ENCODE measurements at places on chromosomes 4 and X. TPM values are rescaled to one million over a fixed set of nuclear protein-coding genes. Genes with fewer than 3 reads are reported as not detected.

DNA sequence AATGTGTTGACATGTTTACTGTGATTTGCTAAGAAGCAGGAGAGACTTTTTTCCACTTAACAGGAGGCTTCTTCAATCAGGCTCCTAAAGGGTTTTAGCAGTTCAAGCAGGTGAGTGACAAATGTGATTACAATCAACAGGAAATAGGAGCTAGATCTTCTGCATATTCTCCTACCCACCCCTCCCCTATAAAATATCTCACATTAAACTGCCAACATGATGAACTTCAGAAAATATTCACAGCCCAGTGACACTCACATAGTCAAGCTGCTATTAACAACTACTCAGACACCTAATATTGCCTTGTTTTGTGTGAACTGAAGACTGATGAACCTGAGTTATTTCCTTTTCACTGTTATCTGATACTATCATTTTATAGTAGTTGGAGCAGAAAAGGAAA is 55.9 kb upstream of the ANTXR2 start:
- H3K4me3 ChIP-seq, result no peak overlapping the region
- H3K27ac ChIP-seq, result no peak overlapping the region
- no peaks in the 10 kb centered on the region for H3K36me3 ChIP-seq
- peaks cover 12% of the 10 kb centered on the region for H3K4me1 ChIP-seq
- no peaks in the 10 kb centered on the region for H3K27me3 ChIP-seq

FAM241A gene
- 0.23 TPM for total RNA-seq

DNA sequence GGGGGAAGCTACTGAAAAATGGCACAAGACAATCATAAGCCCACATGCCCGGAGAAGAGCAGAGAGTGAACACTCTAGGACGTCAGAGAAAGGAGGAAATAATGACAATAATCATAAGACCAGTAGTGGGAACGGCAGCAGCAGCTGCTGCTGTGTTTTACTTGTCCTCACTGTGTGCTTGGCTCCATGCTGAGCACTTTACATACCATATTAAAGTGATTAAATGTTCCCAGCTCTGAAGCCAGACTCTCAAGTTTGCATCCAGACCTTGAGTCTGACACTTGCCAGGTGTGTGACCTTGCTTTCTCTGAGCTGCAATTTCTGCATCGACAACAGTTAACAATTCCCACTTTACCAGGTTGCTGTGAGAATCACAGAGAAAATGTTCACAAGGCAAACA is 255.4 kb downstream of the SPANXN1 start:
- peaks cover 3% of the 10 kb centered on the region for H3K27me3 ChIP-seq
- H3K4me3 ChIP-seq, result no peak overlapping the region
- no peak overlapping the region for H3K27ac ChIP-seq
- no peaks in the 10 kb centered on the region for H3K4me1 ChIP-seq

TMSB15B gene
- total RNA-seq, result 11.4 TPM

DNA sequence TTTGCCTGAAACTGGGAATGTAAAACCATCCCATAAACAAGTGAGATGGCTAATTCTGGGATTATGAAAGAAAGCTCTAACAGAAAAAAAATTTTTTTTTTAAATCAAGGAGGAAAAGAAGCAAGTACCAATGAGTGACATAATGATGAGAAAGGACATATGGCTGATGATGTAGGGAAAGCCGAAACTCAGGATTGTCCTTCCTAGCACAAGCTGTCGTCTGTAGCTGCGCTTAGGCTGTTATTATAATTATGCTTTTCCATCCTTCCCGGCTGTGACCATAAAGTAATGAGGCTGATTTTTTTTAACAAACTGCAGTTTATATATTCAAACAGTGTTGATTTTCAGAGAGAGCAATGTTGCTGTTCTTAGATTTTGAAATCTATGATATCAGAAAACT is 209.8 kb upstream of the NOCT start:
- no peak overlapping the region for H3K27ac ChIP-seq
- H3K4me1 ChIP-seq, result peaks cover 2% of the 10 kb centered on the region
- H3K4me3 ChIP-seq, result no peak overlapping the region
- no peak for DNase-seq
- H3K27me3 ChIP-seq, result no peaks in the 10 kb centered on the region
- no peaks in the 10 kb centered on the region for H3K36me3 ChIP-seq

- H3K4me1 ChIP-seq, result peaks cover 17% of the 10 kb centered on the region
- peaks cover 2% of the 10 kb centered on the region for H3K27me3 ChIP-seq
- H3K36me3 ChIP-seq, result no peaks in the 10 kb centered on the region
- H3K4me3 ChIP-seq, result no peak overlapping the region
Observed at GRCh38 chrX:40418146-40418812, 162.5 kb upstream of the ATP6AP2 start.

- no peak for DNase-seq
- no peak overlapping the region for H3K4me3 ChIP-seq
- H3K27me3 ChIP-seq, result peaks cover 38% of the 10 kb centered on the region
- H3K36me3 ChIP-seq, result no peaks in the 10 kb centered on the region
- no peak overlapping the region for H3K27ac ChIP-seq
Observed at GRCh38 chr4:57104706-57105560, 5.3 kb downstream of the IGFBP7 start.

GRCh38 chr4:92516450-92516849 is 212.7 kb downstream of the GRID2 start:
- H3K27ac ChIP-seq, result peak overlapping the region; percentile 54
- no peaks in the 10 kb centered on the region for H3K27me3 ChIP-seq
- H3K36me3 ChIP-seq, result no peaks in the 10 kb centered on the region

CXCR3 gene
- not detected for total RNA-seq

DNA sequence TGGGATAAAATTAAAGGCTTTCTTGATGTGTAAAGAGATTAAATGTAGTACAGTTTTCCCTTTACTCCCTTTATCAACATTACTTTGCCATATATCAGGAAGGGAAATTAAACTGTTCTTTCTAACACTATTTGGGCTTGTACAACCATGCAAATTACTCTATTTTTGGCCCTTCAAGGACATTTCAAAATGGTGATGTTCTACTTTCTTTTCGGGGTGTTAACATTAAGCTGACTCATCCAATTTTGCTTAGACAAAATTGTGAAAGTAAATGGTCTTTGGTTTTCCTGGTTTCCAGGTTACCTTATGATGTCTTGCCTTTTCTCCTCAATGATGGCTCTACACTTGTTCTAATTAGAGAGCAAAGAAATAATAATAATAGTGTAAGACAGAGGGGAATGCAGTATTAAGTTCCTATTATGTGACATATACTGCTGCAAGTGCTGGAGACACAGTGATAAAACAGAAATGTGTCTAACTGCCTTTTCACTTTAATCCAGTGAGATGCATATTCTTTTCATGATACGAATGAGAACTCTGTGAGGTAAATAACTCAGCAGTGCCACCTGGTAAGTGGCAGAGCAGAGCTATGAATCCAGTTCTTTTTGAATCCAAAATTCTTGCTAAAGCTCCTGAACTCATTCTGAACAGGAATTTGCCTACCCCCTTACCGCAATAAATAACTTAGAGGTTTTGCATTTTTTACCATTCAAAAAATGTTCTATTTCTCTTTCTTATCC is 35.7 kb upstream of the PDE5A start:
- H3K27me3 ChIP-seq, result no peaks in the 10 kb centered on the region
- no peaks in the 10 kb centered on the region for H3K36me3 ChIP-seq
- no peak for DNase-seq
- H3K4me1 ChIP-seq, result peaks cover 8% of the 10 kb centered on the region

DNA sequence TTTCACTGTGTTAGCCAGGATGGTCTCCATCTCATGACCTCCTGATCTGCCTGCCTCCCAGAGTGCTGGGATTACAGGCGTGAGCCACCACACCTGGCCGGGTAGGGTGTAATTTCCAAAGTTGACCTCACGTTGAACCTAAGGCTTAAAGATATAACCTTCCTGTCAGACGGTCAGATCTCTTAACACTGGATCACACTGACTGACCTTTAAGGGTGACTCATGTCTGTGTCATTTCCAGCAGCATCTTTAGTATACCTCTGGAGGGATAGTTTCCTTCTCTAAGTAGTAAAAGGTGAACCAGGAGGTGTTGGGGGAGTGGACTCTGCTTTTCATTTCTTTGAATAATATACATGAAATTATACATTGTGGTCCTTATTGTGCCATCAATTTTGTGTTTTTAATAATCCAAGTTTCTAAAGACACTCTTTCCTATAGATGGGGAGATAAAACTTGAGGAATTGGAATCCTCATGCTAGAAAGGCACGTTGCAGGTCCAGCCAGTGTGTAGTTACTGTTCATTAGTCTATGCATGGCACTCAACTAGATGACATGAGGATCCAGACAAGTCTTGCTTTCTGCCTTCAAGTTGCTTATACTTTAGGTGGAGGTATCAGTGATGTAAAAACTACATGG is 45.7 kb downstream of the ARHGAP10 start:
- no peak overlapping the region for H3K4me3 ChIP-seq
- H3K4me1 ChIP-seq, result peaks cover 3% of the 10 kb centered on the region
- DNase-seq, result no peak
- H3K27me3 ChIP-seq, result no peaks in the 10 kb centered on the region

GPRASP3 gene
- 13.2 TPM for total RNA-seq

DNA sequence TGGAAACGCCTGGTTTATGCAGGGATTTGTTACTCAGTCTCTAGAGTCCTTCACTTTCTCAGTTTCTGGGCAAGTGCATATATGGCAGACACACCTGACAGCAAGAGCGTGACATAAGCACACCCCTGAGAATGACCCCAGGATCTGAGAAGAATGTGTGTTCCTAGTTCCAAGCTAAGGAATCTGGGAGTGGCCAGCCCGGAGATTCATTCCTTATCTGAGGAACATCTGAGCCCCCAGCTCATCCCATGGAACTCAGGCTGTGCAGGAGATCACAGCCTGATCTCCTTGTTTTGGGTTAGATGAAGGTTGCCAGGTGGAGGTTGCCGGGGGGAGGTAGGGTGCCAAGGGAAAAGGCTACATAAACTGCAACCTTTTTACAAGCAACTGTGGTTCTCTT is 23.8 kb upstream of the KIAA0232 start:
- no peak overlapping the region for H3K4me3 ChIP-seq
- DNase-seq, result no peak
- H3K36me3 ChIP-seq, result no peaks in the 10 kb centered on the region
- H3K27me3 ChIP-seq, result no peaks in the 10 kb centered on the region
- no peak overlapping the region for H3K27ac ChIP-seq

DNA sequence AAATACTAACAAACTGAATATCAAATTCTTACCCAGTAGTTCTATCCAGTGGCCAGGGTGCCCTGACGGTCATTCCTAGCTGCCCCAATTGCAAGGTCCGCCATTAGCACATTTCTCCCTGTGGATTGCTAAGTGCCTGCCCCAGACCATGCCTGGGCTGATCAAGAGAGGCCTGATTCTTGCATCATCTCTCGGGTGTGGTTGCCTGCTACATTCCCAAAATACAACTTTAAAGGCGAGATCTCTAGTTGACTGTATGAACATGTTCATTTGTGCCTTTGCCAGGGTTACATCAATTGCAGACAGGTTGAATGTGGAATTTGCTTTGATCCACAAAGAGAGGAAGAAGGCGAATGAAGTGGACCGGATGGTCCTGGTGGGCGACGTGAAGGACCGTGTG is 28.0 kb downstream of the PRPS2 start:
- peaks cover 1% of the 10 kb centered on the region for H3K4me1 ChIP-seq
- H3K36me3 ChIP-seq, result peaks cover 44% of the 10 kb centered on the region
- H3K27ac ChIP-seq, result peak overlapping the region; percentile 33
- H3K4me3 ChIP-seq, result no peak overlapping the region
- no peak for DNase-seq

- no peak overlapping the region for H3K27ac ChIP-seq
- DNase-seq, result no peak
- H3K4me1 ChIP-seq, result peaks cover 18% of the 10 kb centered on the region
- no peaks in the 10 kb centered on the region for H3K36me3 ChIP-seq
- H3K27me3 ChIP-seq, result no peaks in the 10 kb centered on the region
- H3K4me3 ChIP-seq, result no peak overlapping the region
Observed at GRCh38 chr4:93660036-93660435, 168.5 kb upstream of the ATOH1 start.

DNA sequence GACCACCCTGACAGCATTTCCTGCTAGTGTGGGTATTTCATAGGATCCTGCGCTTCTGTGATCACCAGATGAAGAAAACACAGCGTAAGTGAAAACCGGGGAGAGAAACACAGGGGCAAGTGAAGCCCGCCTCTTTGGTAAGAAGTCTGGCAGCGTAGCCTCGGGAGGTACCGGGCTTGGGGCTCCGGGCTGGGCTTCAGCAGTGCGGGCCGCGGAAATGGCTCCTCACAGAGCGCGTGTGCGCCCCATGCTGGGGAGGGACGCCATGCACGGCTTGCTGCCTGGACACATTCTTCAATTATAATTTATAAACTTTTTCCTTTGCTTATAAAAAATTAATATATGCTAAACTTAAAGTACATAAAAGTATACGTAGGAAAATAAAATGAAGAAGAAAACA is 151.5 kb downstream of the AFAP1 start:
- H3K27me3 ChIP-seq, result no peaks in the 10 kb centered on the region
- no peak for DNase-seq
- no peak overlapping the region for H3K4me3 ChIP-seq
- H3K27ac ChIP-seq, result no peak overlapping the region
- no peaks in the 10 kb centered on the region for H3K4me1 ChIP-seq

SPATA18 gene
- total RNA-seq, result 6.6 TPM

DNA sequence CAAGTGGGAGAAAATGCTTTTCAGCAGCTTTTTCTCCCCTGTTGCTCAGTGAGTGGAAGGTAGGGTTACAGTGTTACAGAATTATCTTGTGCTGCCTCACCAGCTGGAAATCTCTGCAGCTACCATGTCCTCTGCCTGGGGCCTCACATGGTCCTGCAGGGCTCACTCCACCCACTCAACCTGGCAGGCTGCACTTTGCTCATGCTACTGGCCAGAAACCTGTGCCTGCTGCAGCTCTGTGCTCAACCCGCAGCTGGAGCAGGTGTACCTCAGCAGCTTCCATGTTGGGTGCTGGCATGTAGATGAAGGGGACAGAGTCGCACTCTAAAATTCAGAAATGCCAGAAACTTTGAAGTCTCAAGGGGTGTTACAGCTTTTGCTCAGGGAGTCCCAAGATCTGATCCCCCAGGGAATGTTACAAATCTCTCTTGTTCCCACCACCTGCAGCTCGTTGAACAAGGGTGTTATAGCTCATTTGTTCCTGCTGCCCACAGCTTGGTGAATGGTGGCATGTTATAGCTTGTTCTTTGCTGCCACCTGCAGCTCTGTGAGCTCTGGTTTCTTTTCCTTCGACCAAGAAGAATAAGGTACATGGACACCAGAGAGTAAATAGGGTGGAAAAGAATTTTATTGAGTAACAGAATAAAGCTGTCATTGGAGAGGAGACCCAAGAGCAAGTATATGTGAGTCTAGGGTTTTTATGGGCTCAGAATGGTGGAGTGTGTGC is 845.8 kb downstream of the TECRL start:
- DNase-seq, result peak; percentile 20
- no peak overlapping the region for H3K27ac ChIP-seq
- peaks cover 2% of the 10 kb centered on the region for H3K36me3 ChIP-seq
- no peaks in the 10 kb centered on the region for H3K27me3 ChIP-seq
- H3K4me3 ChIP-seq, result no peak overlapping the region
- no peaks in the 10 kb centered on the region for H3K4me1 ChIP-seq

- H3K4me3 ChIP-seq, result no peak overlapping the region
- H3K4me1 ChIP-seq, result no peaks in the 10 kb centered on the region
- no peaks in the 10 kb centered on the region for H3K27me3 ChIP-seq
- H3K27ac ChIP-seq, result no peak overlapping the region
- no peak for DNase-seq
Observed at GRCh38 chr4:122997463-122998101, 75.2 kb upstream of the NUDT6 start.

NLGN3 gene
- total RNA-seq, result 11.7 TPM

GRCh38 chrX:15373976-15374375 is 10.2 kb downstream of the VEGFD start:
- H3K36me3 ChIP-seq, result peaks cover 3% of the 10 kb centered on the region
- H3K27me3 ChIP-seq, result peaks cover 3% of the 10 kb centered on the region
- no peak for DNase-seq

All from WTC11 (cell line).